WTC11 (cell line): ENCODE measurements at places on chromosomes 6 and 20.

DNA sequence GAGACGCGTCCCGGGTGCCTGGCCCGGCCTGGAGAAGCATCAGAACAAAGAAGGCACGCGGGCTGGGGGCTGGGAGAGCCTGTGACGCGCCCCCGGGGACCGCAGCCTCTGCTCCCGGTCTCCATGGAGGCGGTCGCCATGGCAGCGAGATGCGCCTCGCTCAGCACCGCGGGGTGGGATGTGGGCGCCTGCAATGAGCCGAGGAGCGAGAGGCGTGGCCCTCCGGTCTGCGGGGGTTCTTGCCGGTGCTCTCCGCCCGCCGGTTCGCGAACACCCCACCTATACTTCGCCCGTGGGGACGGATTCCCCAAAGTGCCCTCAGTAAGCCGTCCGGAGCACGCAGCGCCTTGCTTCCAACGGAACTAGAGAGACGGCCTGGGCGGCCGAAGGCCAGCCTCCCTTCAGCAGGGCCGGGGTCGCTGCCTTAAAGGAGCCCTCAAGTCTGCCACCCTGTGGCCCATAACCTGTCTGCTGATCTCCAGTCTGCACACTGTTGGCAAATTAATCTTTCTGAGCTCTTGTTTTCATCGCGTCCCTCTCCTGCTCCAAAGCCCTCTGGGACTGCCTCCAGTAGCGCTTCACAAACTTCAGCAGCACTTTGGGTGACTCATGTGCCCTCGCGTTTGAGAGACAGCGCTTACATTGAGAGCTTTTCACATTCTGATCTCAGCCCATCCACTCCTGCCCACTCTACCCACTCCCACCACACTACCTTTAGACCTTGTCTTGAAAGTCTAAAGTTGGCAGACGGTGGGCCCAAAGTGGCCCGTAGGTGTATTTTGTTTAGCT, 983 bp upstream of the ADISSP start:
- peak; percentile 89 for DNase-seq

- no peak for DNase-seq
Measured at GRCh38 chr6:148154668-148155067, 188.0 kb upstream of the SASH1 start.

- no peak for DNase-seq
Measured at GRCh38 chr6:153727885-153728284, 311.2 kb upstream of the OPRM1 start.

DNA sequence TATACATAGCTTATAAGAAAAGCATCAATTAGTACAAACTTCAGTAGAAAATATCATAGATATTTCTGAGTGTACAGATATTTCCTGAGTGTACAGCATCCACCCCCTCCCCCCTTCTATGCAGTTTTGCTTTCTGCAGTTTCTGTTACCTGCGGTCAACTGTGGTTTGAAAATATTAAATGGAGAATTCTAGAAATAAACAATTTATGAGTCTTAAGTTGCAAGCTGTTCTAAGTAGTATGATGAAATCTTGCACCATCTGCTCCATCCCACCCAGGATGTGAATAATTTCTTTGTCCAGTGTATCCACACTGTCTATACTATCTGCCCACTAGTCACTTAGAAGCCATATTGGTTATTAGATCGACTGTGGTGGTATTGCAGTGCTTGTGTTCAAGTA, 15.8 kb upstream of the GPR63 start:
- DNase-seq = no peak

DNA sequence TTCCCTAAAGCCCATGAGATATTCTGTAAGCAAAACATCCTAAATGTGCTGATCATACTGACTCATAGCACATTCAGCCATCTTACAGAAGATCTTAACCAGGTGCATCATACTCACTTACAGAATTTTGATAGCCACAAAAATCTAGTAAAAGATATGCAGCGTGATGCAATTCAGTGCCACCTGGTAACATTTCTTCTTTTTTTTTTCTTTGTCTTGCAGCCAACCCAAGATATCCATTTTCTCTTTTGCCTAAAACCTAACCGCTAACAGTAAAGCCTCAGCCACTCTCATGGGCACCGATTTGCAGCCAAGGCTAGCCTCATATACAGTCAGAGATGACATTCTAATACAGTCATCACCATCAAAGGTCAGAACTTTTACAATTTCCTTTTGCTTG, 293.3 kb downstream of the HACE1 start:
- DNase-seq = no peak

DNA sequence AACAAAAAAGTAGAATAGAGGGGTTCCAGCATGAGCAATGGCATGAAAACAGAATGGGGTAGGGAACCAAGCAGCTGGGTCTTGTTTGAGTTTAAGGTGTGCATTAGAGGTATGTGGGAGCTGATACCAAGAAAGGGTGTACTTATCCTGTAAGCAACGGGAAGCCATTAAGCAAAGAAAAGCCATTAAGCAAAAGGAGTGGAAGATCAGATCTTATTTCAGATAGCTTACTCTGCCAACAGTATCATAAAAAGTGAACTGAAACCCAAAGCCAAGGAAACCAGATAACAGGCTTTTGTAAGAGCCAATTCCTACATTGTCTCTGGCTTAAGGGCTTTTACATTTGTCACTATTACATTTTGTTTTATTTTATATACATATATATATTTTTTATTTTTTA, 21.3 kb upstream of the BEND6 start:
- DNase-seq = no peak

- DNase-seq = no peak
Measured at GRCh38 chr6:90139272-90139817, 157.3 kb downstream of the BACH2 start.

- DNase-seq = no peak
Measured at GRCh38 chr6:104486035-104486434, 373.7 kb downstream of the HACE1 start.

GRCh38 chr20:38548356-38549083, 32.5 kb upstream of the ADIG start:
- DNase-seq = no peak

DNA sequence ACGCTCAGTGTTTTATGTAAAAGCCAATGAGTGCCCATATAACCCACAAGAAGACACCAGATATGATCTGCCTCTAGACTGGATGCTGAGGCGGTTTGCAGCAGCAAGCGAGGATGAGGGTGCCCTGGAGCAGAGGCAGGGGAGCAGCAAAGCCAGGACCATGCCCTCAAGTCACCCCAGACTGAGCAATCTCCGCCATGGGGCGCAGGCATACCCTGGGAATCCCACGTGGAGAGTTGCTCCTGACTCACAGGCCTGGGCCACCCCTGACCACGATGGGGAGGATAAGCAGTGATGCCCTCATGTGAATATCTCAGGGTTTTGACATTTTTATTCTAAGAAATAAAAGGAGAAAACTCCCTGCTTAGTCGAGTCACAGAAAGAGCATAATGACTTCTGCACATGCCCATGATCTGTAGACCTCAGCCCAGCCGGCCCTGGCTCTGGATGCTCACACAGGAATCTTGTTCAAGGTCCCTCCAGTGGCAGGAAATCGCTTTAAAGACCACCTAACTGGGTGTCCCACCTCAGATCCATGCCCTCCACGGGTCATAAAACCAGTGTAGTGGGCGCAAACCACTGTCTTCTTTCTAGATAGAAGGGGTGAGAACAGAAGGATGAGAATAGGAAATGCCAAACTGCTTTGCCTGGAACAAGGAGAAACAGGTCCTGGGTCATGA, 138.3 kb upstream of the SNX9 start:
- no peak for DNase-seq

GRCh38 chr6:81640126-81640525, 112.4 kb downstream of the TENT5A start:
- DNase-seq = no peak

- no peak for DNase-seq
Measured at GRCh38 chr6:105382496-105382895, 20.4 kb downstream of the PREP start.

DNA sequence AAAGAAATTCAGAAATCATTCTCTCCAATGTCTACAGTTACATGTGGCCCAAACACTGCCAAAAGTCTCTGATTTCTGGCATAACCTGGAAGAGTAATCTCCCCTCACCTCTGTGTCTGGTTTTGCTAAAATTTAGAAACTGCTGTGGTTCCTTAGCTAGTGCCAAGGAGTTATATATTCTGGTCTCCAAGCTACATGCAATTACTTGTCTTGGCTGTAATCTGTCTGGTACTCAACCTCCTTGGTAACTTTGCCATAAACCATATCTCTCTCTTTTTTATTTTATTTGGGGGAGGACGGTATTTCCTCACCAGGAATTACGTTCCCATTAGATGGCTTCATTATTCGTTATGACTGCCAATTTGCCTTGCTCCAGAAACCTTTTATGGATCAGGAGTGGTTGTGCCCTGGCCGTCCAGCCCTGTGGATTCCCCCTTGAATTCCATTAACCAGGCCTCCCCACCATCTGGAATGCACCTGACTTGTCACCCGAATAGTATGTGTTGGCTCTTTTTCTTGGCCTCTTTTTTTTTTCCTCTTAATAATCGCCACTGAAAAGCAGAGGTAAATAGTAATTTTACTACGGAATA, 400.0 kb downstream of the CD83 start:
- no peak for DNase-seq

GRCh38 chr6:20440296-20440695, 38.6 kb downstream of the E2F3 start:
- DNase-seq = no peak

GRCh38 chr6:4923081-4923480, 80.8 kb downstream of the RPP40 start:
- no peak for DNase-seq

- no peak for DNase-seq
Measured at GRCh38 chr6:50961611-50962010, 142.9 kb downstream of the TFAP2B start.

DNA sequence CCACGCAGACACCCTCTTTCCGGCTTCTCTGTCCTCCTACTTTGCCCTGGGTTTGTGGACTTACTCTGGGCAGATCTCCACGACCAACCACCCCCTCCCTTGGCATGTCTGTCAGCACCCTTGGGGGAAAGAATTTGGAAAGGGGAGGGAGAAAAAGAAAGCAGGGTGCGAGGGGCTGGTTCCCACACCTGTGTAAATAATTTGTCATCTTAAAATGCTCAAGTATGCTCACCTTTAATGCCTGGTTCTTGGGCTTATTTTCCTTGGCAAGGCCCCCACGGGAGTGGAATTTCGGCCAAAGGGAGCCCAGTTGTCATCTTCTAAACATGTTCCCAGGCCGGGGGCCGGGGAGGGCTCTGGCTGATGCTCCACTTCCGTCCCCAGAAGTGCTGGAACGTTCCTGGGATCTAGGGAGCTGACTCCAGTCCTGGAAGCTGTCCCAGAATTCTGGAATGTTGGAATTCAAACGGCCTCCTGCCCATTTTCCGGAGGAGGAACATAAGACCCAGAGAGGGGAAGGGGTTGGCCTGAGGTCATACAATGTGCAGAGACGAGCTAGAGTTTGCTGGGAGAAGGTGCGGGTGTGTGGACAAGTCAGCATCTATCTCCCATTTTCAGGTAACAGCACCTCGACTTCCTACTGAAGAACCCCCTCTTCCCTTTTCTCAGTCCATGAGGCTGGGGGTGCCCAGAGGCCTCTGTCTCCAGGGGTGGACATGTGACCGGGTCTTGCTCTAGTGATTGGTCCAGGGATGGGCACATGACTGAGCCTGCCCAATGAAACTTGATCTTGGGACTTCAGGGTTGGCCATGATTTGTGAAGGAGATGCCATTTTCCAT, 122.3 kb downstream of the CEBPB start:
- no peak for DNase-seq

DNA sequence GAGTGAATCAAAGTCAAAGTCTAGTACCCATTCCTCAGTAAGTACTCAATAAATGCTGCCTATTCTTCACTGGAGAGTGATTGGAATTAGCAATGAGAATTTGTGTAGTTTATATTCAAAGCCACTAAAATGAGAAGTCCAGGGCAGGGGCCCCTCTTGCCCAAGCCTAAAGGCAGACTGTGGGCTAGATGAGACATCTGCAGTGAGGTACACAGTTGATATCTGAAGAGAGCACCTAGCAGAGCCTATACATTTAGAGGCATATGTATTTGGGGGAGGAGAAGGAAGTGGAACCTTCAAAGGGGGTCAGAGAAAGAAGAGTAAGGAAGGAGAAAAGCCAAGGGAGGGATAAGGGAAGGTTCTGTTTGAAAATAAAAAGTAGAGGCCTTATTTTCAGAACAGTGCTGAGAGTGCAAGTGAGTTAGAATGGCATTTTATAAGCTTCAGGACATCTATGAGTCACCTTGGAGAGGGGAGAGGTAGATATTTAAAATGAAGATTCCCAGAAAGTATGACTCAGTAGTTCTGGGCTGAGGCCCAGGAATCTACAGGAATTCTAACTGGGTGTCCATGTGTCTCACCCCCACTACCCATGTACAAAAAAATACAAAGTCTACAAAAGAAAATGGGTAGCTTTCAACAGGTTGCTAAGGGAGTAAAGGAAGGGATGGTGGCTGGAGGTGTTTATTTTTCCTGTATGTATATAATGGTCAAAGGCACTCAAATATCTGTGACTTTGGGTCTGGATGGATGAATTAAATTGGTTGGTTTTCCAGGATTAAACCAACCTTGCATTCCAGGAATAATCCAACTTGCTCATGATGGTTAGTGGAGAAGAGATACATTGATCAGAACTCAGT, 135.1 kb downstream of the ZFP64 start:
- no peak for DNase-seq

- DNase-seq = no peak
Measured at GRCh38 chr6:24888715-24889370, 46.9 kb downstream of the RIPOR2 start.

DNA sequence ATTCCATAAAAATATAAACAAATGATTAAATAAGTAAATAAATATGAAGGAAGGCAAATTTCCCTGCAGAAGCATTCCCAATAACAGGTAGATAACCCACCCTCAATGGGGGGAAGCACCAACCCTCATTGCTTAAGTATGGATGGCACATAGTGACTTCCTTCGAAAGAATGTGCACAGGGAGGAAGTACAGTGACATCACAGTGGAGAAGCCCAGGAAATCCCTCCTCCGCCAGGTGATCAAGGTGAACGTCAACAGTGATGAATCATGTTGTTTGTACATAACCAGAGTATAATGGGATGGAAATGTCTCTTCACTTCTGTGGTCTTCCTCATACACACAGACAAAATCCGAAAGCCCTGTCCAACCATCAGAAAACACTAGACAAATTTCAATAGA, 267.9 kb downstream of the THBS2 start:
- no peak for DNase-seq

GRCh38 chr6:166461821-166462460, 79.2 kb upstream of the MPC1 start:
- no peak for DNase-seq

GRCh38 chr6:10146715-10147451, 268.0 kb downstream of the TFAP2A start:
- DNase-seq = peak; percentile 29

DNA sequence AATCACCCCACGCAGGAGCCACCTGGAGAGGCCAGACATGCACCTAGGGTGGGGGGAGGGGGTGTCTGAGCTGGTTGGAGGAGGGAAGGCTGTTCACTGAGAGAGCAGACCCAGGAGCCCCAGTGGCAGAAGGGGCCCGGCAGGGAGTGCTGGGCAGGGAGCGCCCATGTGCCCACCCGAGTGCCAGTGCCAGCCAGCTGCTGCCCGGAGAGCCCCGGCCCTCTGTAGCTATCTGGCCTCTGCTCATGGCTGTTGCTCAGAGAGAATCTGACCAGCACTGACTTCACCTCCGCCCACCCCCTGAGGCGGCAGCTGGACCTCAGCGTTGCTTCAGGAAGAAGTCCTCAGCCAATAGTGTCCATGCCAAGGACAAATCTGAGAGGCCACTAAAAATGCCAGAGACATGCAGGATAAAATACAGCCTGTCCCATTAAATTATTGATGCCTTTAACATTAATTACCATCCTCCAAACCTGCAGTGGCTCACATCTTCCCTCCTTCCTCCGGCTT, 22.8 kb downstream of the SLC17A9 start:
- no peak for DNase-seq

GRCh38 chr6:30013291-30013922, 47.7 kb upstream of the POLR1H start:
- peak; percentile 38 for DNase-seq

- DNase-seq = peak; percentile 81
Measured at GRCh38 chr20:45098103-45098773, 2.7 kb downstream of the KCNS1 start.
